NCI-H187 (cell line): ENCODE measurements at places on chromosomes 11 and 22.

- DNase-seq, result no peak
Observed at GRCh38 chr22:24731761-24732160, 42.8 kb downstream of the PIWIL3 start.

GRCh38 chr11:72726266-72727220 lies 25.7 kb downstream of the ARAP1 start:
- DNase-seq, result no peak

GRCh38 chr22:40332319-40332781 lies 13.9 kb upstream of the ADSL start:
- no peak for DNase-seq

DNA sequence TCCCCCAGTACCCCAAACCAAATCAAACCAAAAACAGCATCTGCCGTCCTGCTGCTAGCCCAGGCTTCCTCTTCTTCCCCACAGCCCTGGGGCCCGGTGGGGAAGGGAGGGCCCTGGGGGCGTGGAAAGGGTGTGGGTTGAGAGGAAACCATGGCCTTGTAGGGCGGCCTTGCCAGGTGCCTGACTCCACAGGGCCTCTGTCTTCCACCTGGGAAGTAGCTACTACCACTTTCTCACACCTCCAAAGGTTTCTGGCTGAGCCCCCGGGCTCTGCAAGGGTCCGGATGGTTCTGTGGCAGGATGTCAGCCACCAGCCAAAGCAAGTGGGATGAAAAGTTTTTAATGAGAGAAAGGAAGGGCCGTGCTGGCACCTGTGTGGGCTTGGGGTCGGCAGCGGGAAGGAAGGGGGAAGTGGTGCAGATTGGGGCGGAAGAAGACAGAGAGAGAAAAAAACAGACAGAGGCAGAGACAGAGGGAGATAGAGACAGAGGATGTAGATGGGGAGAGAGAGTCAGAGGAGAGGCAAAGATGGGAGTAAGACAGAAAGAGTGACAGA lies 10.5 kb downstream of the TPST2 start:
- no peak for DNase-seq

- no peak for DNase-seq
Observed at GRCh38 chr11:130042093-130042591, 27.6 kb upstream of the APLP2 start.

DNA sequence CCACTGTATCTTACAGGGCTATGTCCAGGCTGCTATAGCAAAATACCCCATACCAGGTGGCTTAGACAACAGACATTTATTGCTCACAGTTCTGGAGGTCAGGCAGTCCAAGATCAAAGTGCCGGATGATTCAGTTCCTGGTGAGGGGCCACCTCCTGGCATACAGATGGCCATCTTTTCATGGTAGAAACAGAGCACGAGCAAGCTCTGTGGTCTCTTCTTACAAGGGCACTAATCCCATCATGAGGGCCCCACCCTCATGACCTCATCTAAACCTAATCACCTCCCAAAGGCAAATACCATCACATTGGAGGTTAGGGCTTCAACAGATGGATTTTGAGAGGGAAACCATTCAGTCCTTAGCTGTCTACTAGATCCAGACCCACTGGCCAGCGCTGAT lies 117.4 kb upstream of the NECTIN1 start:
- no peak for DNase-seq

DNA sequence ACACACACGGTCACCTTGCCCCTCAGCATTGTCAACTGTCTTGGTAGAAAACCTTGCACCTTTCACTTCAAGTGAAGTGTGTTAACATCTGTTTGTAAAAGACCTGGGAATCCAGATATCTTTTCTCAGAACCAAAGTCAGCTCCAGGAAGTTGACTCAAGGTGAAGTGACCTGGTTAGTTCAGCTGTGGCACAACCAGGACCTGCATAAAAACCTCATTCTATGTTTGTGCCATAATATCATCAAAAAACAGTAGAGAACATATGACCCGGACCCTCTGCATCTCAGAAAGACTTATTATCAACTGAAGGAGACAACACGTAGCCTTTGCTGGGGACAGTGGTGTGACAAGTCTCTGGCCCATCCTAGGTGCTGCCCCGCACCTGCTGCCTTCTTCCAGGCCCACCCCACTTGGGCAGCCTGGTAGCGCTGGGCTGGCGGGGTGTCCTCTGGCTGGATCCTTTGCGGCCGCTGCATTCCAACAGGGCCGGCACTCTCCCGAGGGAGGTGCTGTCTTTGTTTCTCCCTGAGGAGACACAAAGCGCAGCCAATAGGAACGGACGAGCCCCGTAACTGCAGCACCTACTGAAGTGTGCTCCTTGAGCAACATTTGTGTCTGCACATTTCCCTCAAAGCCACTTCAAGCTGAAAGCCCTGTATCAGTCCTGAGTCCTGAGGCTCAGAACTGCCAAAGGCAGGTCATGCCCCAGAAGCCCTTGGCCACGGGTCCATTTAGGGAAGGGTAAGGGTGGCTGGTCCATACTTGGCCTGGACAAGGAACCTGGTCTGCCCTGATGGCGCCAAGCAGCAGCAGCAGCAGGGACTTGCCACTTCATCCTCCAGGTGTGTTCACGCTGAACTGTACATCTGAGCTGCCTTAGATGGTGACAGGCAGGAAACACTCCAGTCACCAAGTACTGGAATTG lies 25.2 kb downstream of the LRRC74B start:
- no peak for DNase-seq

DNA sequence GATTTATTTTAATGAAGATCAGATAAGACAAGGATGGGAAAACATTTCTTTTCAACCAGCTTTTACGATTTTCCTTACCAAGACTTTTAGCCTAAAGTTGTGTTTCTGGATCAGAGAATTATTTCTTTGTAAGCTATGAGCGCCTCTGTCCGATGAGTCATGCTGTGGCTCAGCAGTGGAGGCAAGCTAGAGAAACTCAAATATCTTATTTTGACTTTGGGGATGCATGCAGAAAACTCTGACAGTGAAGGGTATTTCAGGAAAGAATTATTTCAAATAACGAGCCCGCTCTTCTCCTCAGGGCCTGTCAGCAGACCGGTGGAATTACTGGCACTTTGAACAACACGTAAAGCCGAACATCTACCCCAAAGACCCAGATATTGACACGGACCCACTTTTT lies 77.9 kb upstream of the OR5AK2 start:
- no peak for DNase-seq

GRCh38 chr22:35544189-35544588 lies 3.6 kb downstream of the RASD2 start:
- DNase-seq, result no peak

GRCh38 chr11:114929351-114930000 lies 251.1 kb downstream of the NXPE2 start:
- no peak for DNase-seq

GRCh38 chr11:66857927-66858185 lies 992 bp downstream of the LRFN4 start:
- no peak for DNase-seq

DNA sequence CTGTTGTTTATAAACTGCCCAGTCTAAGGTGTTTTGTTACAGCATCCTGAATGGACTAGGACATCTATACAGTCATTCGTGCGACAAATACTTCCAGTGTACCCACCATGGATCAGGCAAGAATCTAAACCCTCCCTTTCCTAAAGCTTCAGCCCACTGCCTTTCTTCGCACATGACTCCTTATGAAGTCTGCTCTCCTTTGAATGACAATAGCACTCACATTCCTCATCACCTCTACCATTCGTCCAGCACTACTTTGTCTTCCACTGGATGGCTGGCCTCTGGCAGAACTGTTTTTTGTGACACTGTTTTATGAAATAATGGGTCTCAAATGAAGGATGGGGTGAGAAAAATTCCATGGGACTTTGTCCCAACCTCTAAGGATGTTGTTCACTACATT lies 89.8 kb upstream of the LIN7C start:
- DNase-seq, result no peak

DNA sequence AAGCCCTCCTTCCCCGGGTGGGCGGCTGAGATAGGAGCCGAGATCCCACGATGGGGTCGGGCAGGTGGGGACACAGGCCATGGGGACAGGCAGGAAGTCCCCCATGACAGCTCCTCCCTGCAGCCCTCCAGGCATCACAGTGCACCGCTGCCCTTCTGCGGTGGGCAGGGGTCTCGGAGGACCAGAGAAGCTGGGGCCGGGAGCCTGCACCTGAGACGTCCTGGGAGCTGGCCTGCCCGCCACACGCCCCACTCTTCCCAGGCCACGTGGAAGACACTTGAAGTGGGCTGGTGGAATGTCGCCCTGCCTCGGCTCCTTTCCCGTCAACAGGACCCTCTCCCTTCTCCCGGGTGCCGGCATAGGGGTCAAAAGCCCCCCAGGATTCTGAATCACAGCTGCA lies 55.4 kb downstream of the ELFN2 start:
- no peak for DNase-seq
